ENCODE measurements at places on chromosomes 2 and 18. TPM values are rescaled to one million over a fixed set of nuclear protein-coding genes. Genes with fewer than 3 reads are reported as not detected.

MYOM1 gene
- 1.7 TPM for polyA plus RNA-seq

CHPF gene
- polyA plus RNA-seq: 20.2 TPM

NYAP2 gene
- polyA plus RNA-seq: 0.08 TPM

NEU2 gene
- polyA plus RNA-seq: not detected

C2orf72 gene
- 0.47 TPM for polyA plus RNA-seq

FTCDNL1 gene
- polyA plus RNA-seq: 1.4 TPM

SCN3A gene
- polyA plus RNA-seq: 0.04 TPM

SERPINB13 gene
- 233 TPM for polyA plus RNA-seq

CROCC2 gene
- 0.12 TPM for polyA plus RNA-seq

MREG gene
- 26.5 TPM for polyA plus RNA-seq

DNAH7 gene
- 0.09 TPM for polyA plus RNA-seq

TTL gene
- 7.1 TPM for polyA plus RNA-seq

LHCGR gene
- polyA plus RNA-seq: 0.59 TPM

EMX1 gene
- 0.05 TPM for polyA plus RNA-seq
